ENCODE measurements at places on chromosomes 12 and 14.

DNA sequence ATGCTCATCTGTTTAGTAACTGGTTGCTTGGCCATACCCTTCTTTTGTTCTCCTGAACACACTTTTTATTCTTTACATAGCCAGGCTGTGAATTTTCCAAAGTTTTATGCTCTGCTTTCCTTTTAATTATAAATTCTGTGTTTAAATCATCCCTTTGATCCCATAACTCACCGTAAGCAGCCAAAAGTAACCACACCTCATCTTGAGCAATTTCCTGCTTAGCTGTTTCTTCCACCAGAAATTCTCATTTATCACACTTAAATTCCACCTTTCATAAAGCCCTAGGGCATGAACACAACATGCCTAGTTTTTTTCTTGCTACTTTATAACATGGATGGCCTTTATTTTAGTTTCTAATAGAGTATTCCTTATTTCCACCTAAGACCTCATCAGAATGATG is 510.7 kb downstream of the C12orf50 start:
- DNase-seq: no peak

GRCh38 chr14:81963846-81964245 is 430.2 kb upstream of the SEL1L start:
- no peak for DNase-seq

GRCh38 chr12:46387670-46388069 is 15.1 kb upstream of the SLC38A2 start:
- no peak for DNase-seq

DNA sequence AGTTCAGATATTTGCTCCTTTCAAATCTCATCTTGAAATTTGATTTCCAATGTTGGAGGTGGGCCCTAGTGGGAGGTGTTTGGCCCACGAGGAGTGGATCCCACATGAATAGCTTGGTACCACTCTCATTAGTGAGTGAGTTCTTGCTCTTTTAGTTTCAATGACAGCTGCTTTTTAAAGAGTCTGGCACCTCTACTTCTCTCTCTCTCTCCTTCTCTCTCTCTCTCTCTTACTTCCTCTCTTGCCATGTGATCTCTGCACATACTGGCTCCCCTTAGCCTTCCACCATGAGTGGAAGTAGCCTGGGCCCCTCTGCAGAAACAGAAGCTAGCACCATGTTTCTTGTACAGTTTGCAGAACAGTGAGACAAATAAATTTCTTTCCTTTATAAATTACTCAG is 25.1 kb downstream of the GPR65 start:
- no peak for DNase-seq
